CD4-positive, alpha-beta memory T cell (primary cell): ENCODE measurements at places on chromosomes 7 and 10. TPM values are rescaled to one million over a fixed set of nuclear protein-coding genes. Genes with fewer than 3 reads are reported as not detected.

DNA sequence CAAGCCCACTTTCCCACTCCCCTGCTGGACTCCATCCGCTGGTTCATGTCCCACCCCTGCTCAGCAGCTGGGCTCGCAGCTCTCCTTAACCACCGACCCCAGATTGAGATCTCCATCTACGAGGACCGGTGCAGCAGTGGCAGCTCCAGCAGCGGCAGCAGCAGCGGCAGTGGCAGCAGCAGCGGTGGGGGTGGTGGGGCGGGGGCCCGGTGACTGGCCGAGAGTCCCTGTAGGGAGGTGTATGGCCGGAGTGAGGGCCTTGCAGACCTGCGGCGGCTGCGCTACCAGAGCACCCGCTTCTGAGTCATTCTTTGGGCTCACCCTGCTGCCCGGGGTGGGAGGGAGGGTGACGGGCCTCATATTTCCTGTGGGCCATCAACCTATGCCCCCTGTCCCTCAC is 15.8 kb downstream of the GOLGA7B start:
- DNase-seq = no peak

DNA sequence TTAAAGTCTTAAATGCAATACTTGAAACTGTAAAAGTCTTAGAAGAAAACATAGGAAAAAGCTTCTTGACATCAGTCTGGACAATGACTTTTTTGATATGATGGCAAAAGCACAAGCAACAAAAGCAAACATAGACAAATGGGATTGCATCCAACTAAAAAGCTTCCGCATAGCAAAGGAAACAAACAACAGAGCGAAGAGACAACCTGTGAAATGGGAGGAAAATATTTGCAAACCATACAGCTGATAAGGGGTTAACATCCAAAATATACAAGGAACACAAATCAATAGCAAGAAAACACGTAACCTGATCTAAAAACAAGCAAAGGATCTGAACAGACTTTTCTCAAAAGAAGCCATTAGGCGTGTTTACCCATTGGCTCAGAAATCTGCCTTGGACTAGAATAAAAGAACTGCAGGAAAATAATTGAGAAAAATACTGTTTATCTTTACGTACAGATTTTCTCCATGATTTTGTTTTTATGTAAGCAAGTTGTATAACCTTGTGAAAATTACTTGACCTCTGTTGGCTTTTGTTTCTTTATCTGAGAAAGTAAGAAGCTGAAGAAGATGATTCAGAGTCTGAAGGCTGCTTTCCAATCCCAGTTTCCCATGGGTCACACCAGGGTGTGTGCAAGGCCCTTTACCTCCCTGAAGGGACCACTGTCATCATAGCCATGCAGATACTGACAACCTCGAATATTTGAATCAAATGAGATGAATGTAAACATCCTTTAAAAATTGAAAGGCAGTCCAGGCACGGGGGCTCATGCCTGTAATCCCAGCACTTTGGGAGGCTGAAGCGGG is 99.1 kb upstream of the LANCL2 start:
- no peak for DNase-seq

- no peak for DNase-seq
Measured at GRCh38 chr7:22672846-22673680, 53.9 kb upstream of the IL6 start.

- DNase-seq = no peak
Measured at GRCh38 chr10:3215153-3215775, 42.7 kb upstream of the PITRM1 start.

DNA sequence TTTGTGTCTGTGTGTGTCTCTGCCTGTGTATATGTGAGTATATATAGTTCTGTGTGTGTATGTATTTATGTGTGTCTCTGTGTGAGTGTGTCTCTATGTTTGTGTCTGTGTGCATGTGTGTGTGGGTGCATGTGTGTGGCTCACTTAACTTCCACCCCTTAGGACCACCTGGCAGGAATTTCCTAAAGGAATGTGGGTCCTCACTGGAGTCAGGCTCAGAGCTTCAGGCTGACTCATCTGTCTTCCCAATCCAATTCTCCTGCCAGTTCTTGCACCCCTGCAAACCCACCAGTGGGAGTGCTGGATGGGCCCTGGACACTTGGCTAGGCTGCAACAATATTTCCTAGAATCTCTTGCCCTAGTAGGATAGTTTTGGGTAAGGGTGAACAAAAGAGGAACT is 70.2 kb upstream of the GRB10 start:
- DNase-seq = no peak

- no peak for DNase-seq
Measured at GRCh38 chr7:116783666-116784318, 78.6 kb upstream of the CAPZA2 start.

- DNase-seq = no peak
Measured at GRCh38 chr7:91473619-91474018, 209.4 kb downstream of the FZD1 start.

- no peak for DNase-seq
Measured at GRCh38 chr10:61973906-61974305, 72.4 kb downstream of the ARID5B start.

PTF1A gene
- total RNA-seq = not detected

SPDYE8 gene
- not detected for total RNA-seq
